Prostate gland (tissue), 2 donors: ENCODE measurements at places on chromosomes 13 and 19.

DNA sequence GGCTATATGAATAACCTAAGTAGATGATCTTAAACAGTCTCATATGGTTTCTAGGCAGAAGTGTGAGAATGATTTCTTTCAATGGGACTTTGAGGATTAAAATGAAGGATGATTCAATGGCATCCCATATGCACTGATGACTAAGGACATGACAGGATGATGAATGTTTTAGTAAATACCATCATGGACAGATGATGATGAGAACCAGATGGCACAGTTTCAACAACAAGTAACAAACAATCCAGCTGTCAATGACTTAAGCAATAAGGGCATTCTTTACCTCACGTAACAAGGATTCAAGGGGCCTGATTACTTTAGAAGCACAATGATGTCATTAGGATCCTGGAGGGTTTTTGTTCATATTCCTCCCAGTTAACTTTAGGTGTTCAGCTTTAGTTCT, 2678.4 kb downstream of the PCDH9 start:
- H3K27me3 ChIP-seq: no peaks in the 10 kb centered on the region
- H3K36me3 ChIP-seq: no peaks in the 10 kb centered on the region
- no peaks in the 10 kb centered on the region for H3K4me1 ChIP-seq
- no peak overlapping the region for H3K27ac ChIP-seq
- no peak overlapping the region for H3K4me3 ChIP-seq

DNA sequence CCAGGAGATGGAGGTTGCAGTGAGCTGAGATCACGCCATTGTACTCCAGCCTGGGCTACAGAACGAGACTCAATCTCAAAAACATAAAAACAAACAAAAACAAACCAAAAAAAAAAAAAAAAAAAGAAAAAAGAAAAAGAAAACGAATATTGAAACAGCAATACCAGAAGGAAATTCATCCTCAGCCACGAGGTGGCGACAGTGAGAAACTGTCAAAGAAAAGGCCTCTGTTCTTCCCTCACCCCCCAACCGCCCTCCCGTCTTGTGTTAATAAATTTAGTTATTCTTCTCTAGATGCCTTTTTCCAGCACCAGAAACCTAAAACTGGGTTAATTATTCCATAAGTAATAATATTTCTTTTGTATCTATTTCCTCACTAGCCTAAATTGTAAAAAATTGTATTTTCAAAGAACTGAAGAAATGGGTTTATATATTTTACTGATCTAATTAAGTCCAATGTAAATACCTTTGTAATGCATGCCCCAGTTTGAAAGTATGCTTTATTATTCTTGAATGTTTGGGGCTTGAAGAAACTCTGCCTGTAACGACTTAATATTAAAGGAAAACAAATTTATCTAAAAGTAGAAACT, 38.6 kb downstream of the LIG4 start:
- no peak for DNase-seq
- no peaks in the 10 kb centered on the region for H3K27me3 ChIP-seq
- H3K36me3 ChIP-seq: no peaks in the 10 kb centered on the region
- H3K27ac ChIP-seq: no peak overlapping the region
- H3K4me3 ChIP-seq: no peak overlapping the region

GRCh38 chr19:18593367-18594095, 4.9 kb downstream of the REX1BD start:
- no peak for DNase-seq
- no peaks in the 10 kb centered on the region for H3K27me3 ChIP-seq
- H3K4me1 ChIP-seq: peaks cover 10% of the 10 kb centered on the region
- no peak overlapping the region for H3K27ac ChIP-seq
- H3K36me3 ChIP-seq: no peaks in the 10 kb centered on the region

- H3K36me3 ChIP-seq: no peaks in the 10 kb centered on the region
- H3K4me1 ChIP-seq: no peaks in the 10 kb centered on the region
- H3K4me3 ChIP-seq: no peak overlapping the region
- no peak for DNase-seq
Measured at GRCh38 chr13:28544026-28544425, 49.1 kb upstream of the FLT1 start.

- no peak overlapping the region for H3K27ac ChIP-seq
- no peak overlapping the region for H3K4me3 ChIP-seq
- no peaks in the 10 kb centered on the region for H3K36me3 ChIP-seq
- no peaks in the 10 kb centered on the region for H3K27me3 ChIP-seq
- peaks cover 13% of the 10 kb centered on the region for H3K4me1 ChIP-seq
- DNase-seq: peak; percentile 43
Measured at GRCh38 chr13:75417656-75418055, 64.3 kb downstream of the TBC1D4 start.
